ENCODE measurements at places on chromosomes 6 and 20.

GRCh38 chr20:36214684-36215256, 21.5 kb upstream of the AAR2 start:
- DNase-seq = peak; percentile 27

DNA sequence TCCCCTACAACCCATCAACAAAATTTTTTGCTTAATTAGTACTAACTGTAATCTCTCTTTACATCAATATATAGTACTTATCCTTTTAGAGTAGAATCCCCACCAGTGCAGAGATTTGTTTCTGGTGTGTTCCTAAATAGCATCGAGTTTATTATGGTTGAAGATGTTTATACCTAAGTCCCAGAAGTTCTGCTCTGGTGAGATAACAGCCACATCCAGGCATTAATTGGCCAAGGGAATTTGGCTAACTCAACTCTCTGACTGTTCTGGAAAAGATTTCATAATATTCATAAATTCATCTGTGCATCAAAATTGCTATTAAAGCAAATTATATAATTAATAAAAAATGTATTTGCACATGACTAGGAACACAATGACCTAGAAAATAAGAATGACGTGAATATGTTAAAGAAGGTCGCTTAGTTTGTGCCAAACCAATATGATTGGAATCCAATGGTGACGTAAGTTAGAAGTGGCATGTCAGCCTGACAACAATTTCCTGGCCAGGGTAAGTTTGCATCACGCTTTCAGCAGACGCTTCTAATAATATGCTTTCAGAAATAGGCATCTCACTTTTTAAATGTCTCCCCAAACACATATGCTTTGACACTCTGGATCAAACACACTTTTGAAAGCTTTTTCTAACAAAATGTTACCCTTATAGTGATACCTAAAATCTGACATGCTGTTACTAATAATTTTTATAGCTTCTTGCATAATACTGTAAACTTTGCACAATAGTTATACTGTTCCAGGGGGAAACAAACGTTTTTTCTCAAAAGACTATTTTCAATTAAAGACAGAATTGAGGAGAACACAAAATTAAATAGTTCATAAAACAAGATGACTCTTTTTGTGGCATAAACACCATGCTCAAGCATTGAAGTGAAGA, 236.7 kb downstream of the TENT5A start:
- no peak for DNase-seq

DNA sequence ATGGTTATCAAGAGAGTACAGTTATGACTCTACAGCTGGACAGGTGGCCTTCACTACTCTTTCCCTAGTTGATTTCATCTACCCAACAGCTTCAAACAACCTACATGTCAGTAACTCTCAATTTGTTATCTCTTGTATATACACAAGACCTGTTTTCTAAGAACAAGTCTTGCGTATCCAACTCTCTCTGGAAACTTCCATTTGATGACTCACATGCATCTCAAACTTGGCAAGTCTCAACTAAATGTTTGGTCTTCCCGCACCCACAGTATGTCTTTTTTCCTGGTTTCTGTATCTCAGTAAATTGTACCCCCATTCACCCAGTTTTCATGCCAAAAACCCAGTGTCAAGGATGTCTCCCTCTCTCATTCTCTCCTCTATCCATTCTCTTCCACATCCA, 97.7 kb downstream of the BTBD9 start:
- no peak for DNase-seq

GRCh38 chr6:166360243-166361076, 18.1 kb upstream of the SFT2D1 start:
- DNase-seq = peak; percentile 46

DNA sequence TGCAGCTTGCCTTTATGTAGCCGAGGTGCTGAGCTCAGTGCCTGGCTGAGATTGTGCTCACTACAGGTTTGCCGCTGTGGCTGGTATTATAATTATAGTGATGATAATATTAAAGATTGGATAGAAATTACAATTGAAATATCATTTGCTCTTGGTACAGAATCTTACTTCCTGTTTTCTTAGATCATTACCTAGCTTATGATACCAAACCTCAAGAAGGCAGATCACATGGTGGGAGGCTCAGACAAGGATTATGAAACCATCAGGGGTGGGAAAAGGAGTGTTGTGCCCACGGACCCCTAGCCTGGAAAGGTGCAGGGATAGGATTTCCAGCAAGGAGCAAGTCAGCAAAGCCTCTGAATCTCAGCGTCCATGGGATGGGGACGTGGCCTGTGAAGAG, 70.6 kb downstream of the IGF2R start:
- DNase-seq = no peak

DNA sequence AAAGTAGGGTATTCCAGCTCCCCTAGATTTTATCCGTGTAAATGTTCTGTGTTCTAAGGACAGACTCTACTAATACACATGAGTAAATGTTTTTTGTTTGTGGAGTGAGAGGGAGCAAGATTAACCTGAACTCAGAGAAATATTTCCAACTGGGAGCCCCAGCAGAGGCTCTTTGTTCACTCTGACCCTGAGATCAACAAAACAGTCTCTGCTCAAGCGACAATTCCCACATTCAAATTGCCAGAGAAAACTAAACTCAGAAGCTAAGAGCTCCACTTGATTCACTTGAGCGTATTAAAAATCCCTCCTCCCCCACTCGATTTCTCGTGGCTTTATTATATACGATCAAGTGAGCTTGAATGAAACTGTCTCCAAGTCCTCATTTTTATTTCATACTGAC, 413.9 kb upstream of the JARID2 start:
- no peak for DNase-seq

DNA sequence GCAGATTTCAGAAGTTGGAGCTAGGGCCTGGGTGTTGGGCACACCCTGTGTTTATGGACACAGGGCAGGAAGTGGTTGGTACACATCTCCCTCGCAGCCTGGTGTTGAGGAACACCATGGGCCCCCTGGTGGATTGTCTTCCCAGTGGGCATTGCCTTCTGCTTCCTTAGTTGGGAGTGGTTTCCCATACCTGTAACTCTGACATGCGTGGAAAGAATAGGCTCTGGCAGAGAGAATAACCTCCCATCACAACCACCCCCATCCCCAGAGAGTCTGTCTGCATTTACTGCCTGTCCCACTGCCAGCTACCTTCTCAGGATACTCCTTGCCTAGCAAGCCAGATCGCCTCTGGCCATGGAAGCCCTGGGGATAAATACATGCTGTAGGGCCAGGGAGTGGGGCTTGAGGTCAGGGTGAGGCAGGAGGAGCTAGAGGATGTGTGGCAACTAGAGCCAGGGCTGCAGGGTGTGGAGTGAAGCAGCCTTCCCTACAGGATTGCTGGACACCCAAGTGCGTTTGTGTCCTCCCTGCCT, 14.7 kb downstream of the LRRC73 start:
- peak; percentile 59 for DNase-seq

DNA sequence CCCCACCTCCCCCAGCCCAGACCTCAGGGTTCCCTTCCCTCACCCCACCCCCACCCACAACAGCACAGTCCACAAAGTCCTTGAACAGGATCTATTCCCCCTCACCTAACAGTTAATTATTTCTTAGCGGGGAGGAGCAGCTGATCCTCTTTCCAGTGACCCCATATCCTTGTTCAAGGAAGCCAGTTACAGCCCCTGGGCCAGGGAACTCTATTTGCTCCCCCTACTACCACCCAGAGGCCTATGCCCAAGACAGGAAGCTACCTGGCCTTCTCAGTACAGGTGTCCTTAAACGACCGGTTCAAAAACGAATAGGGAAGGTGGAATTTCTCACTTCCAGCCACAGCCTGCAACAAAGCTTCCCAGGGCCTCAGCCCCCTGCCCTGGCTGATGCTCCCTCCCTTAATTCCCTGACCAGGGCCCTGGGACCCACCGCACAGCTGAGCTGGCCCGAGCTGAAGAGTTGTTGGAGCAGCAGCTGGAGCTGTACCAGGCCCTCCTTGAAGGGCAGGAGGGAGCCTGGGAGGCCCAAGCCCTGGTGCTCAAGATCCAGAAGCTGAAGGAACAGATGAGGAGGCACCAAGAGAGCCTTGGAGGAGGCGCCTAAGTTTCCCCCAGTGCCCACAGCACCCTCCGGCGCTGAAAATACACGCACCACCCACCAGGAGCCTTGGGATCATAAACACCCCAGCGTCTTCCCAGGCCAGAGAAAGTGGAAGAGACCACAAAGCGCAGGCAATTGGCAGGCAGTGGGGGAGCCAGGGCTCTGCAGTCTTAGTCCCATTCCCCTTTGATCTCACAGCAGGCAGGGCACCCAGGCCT, 778 bp downstream of the MCCD1 start:
- peak; percentile 28 for DNase-seq

- no peak for DNase-seq
Observed at GRCh38 chr6:92827104-92827503, 592.3 kb downstream of the EPHA7 start.

- no peak for DNase-seq
Observed at GRCh38 chr6:132663661-132664060, 4.7 kb upstream of the TAAR1 start.

DNA sequence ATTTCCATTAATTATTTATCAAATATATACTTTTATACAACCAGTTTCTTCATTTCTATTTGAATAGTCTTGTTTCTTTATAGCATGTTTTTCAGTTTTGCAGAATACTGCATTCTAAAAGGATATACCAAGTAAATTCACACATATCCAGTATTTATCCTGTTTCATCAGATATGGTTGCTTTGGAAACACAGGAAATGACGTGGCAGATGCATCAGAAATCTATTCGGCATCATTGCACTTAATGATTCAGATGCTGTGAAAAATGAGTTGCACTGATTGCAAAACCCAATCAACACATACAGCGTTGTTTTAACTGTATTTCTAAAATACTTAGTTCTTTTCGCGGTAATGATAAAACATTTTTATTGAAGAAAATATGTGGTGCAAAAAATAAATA, 594.9 kb downstream of the CDH26 start:
- DNase-seq = no peak

GRCh38 chr6:39330057-39330456, 7.6 kb upstream of the KCNK16 start:
- DNase-seq = no peak

- DNase-seq = no peak
Observed at GRCh38 chr6:100426744-100427338, 37.9 kb downstream of the SIM1 start.

- DNase-seq = no peak
Observed at GRCh38 chr6:146470091-146470770, 73.4 kb upstream of the RAB32 start.

DNA sequence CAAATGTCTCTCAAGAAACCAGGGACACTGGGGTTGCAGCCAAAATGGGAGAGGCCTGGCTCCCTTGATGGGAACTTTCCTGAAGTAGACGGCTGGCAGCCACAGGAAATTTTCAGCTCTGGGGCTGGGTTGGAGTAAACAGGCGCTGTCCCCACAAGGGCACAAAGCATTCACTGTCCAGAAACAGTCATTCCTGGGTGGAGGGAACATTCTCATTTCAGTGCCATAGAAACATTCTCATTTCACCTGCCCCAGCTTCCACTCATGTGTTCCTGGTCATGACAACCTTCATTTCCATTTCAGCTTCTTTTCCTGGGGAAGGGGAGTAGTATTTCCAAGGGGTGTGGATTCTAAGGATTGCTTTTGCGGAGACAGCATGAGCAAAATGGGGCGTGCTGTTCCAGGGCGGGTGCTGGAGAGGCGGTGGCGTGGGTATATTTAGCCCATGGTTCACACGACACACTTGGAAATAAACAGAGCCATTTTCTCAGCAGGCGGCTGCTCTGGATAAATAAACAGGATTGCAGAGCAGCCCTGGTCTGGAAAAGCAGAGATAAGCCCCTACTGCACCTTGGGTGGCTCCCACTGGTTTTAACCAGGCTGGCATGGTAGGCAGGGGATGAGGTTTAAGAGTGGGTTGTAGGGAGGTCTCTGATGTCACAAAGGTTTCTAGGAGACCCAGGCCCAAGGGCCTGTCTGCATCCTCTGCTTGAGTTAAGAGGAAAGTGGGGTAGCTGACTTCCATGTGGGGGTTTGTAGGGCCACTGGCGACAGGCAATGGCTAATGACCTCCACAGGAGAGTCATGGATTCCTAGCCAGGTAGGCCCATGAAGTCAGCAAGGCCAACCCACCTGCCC, 32.9 kb downstream of the COX4I2 start:
- no peak for DNase-seq

DNA sequence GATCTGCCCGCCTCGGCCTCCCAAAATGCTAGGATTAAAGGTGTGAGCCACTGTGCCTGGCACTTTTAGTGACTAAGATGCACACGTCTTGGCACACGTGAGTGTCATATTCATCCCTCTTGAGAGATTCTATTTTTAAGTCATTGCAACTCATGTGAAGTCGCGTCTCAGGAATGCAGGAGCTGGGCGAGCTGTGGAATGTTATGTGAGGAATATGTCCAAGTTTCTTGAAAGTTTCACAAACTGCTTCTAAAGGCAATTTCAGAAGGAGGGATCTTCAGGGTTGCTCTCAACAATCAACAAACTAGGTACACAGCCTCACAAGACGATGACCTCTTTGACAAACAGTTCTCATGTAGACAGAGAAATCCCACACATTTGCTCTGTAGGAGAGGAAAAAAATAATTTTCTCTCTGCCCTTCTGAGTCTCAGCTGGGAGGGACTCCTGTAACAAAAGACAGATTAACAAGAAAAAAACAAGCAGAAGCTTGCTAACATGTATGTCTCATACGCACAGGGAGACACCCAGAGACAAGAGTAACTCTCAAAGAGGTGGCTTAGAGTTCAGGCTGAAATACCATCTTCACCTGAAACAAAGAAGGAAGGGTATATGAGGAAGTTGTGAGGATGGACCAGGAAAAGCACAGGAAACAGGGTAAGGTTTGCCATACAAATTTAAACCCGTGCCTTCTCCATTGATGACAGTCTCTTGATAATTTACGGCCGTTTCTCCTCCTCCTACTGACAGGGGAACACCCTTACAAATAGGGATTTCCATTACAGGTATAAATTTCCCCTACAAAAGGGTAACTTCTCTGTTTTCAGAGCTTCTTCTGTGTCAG, 45.3 kb upstream of the FAM50B start:
- peak; percentile 27 for DNase-seq

GRCh38 chr6:139508023-139508422, 133.6 kb upstream of the CITED2 start:
- no peak for DNase-seq

Measured in ELF-1 (cell line).